ENCODE measurements at places on chromosomes 13 and 19. TPM values are rescaled to one million over a fixed set of nuclear protein-coding genes. Genes with fewer than 3 reads are reported as not detected.

Gene APOE
- 16.4 TPM for total RNA-seq

Gene CCL25
- total RNA-seq = not detected

Gene VSTM1
- 0.81 TPM for total RNA-seq

Gene LHB
- not detected for total RNA-seq

Gene ZNF541
- total RNA-seq = not detected

Gene ZNF813
- 0.35 TPM for total RNA-seq

Gene TRAPPC6A
- total RNA-seq = 43.4 TPM

Gene KLK7
- total RNA-seq = not detected

Gene LPAR6
- total RNA-seq = 0.89 TPM

Gene ZNF793
- total RNA-seq = not detected

Gene CGB2
- total RNA-seq = 0.31 TPM

Gene PCP2
- not detected for total RNA-seq

Gene IGFL3
- total RNA-seq = not detected

Gene C5AR2
- 0.80 TPM for total RNA-seq

Gene KIR2DL1
- not detected for total RNA-seq

Gene ZNF761
- 9.2 TPM for total RNA-seq

Gene CEBPA
- 7.5 TPM for total RNA-seq

Gene CEP89
- total RNA-seq = 45.9 TPM

Gene SPIB
- total RNA-seq = 0.25 TPM

Gene DIAPH3
- total RNA-seq = 8.0 TPM

Gene PLPPR3
- total RNA-seq = 4.1 TPM

Gene GMIP
- total RNA-seq = 5.3 TPM

Gene WASF3
- 0.14 TPM for total RNA-seq

Gene PDX1
- total RNA-seq = not detected

Gene ZNF99
- total RNA-seq = not detected

Gene CEACAM8
- not detected for total RNA-seq

Gene RDH8
- total RNA-seq = 0.28 TPM

Gene CEACAM3
- total RNA-seq = not detected

Gene CCDC8
- not detected for total RNA-seq

Gene U2AF1L4
- total RNA-seq = 26.6 TPM

Gene SERPINE3
- total RNA-seq = not detected

Gene ACP7
- 0.15 TPM for total RNA-seq

Gene ZNF560
- total RNA-seq = not detected

Gene TMIGD2
- not detected for total RNA-seq

Gene CNFN
- 39.7 TPM for total RNA-seq
